ENCODE measurements at places on chromosomes 3 and 15. TPM values are rescaled to one million over a fixed set of nuclear protein-coding genes. Genes with fewer than 3 reads are reported as not detected.
A peak's percentile ranks its signal among the peaks of the same experiment; 100 is the strongest.

The GP5 gene
- not detected for polyA plus RNA-seq

The FOXL2 gene
- polyA plus RNA-seq, result 3.6 TPM

The SLC9C1 gene
- not detected for polyA plus RNA-seq

The SCN11A gene
- polyA plus RNA-seq, result 0.01 TPM

The IGDCC3 gene
- polyA plus RNA-seq, result 0.11 TPM

The ADAMTSL3 gene
- polyA plus RNA-seq, result 0.51 TPM

The CCR2 gene
- polyA plus RNA-seq, result not detected

DNA sequence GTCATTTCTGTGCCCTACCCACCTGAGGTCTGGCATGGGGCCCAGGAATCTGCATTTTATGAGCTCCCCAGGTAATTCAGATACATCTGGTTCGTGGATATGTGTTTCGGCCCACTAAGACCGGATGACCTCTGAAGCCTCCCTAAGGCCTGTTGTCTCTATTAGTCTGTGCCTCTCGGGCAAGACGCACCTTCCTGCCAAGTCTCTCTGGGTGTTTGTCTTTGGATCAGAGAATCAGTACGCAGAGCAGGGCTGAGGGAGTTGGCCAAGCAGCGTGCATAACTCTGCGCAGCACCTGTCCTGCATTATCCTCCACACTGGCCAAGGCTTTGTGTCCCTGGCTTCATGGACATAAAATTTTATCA, 181.0 kb downstream of the THSD4 start:
- DNase-seq, result peak; percentile 59

DNA sequence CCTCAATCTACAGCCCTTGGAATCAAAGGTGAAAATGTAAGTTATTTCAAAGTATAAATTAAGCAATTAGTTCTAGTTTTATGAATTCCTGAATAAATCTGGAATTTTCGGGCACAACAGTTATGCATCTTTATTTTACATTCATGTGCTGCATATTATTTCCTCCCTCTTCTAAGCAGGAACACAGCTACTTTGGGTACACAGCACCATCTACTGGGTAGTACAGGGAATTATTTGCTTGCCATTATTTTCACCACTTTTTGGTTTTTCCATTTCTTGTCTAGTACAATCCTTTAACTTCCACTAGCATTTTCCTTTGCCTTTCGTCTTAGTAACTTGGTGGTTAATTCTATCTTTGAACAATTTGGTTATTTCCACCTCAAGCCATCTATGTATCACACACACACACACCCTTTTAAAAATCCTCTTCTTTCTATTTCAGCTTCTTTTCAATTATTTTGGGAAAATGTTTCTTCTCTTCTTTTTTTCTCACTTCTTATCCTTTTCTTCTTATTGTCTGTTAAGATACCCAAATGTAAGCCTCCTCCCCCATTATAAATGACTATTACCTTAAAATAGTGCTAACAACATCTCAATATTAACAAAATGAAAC, 451.0 kb downstream of the MFSD1 start:
- peak; percentile 68 for DNase-seq

DNA sequence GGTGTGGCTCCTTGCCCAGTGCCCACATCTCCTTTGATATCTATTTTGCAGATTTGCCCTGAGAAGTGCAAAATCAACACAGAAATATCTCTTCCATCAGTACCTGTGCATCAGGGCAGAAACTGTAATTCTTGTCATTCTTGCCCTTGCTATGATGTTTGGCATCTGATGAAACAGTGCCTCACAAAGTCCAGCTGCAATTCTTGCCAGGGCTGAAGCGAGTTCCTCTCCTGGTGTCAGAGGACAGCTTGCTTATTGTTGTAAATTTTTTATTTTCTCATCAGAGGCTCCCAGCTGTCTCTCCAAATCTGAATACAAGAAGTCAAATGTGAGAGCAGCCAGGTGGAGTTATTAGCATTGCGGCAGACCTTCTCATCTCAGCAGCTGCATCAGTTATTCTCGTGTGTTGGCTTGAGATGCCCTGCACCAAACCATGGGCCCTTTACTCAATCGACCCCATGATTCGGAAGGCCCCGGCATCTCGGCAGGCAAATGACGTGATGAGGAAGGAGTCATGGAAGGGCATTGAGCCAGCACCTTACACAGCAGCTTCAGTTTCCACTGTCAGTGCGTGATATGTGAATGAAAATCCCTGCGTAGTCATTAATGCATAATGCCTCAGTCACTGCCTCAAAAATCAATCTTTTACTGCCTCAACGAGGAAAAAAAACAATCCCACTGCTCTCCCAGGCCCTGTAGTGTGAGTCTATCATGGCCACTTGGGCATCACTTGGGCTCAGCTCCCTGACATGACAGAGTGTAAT, 93.4 kb downstream of the CCNL1 start:
- DNase-seq, result no peak

DNA sequence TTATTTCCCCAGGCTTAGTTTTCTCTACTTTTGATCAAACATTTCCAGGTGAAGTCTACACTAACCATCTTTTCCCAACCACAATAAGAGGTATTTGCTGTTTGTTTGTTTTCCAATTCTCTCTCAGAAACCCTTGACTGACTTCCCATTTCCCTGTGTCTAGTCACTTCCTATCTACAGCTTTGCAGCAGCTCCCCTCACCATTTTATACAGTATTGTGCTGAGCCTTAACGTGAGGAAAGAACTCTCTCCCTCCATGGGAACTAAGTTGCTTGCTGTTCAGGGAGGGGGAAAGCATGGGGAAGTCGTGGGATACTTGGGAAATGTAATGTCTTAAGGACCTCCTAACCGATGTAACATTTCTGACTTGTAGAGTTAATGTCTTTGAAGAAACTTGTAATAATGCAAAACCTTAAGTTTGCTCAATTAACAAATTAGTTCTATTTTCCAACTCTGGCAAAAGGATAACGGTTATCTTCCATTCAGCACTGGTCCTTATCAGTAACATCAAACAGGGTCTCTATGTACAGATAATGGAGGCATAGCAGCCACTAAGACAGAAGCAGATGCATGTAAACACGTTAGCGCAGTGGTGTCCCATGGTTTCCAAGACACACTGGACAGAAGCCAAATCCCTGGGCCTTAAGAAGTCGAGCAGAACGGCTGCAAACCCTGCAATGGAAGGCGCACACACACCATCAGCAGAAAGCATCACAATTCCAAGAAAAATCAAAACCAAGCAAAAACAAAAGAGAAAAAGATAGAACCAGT, 39.7 kb downstream of the NPTN start:
- no peak for DNase-seq

DNA sequence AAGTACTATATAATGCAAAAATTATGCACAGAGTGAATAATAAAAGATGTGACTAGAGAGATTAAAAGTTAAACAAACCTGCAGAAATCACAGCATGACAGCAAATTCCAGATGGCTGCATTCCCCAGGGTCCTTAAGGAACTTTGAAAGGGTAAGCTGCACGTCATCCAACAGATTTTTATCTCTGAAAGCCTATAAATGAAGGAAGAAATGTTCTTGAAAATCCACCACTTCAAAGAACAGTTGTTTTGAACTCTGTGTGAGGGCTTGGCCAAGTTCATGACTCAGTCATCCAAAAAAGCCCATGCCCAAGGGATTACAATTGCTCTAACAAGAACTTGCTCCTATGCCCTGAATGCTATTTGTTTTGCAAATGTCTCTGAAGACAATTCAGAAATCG, 603.6 kb downstream of the PLOD2 start:
- DNase-seq, result no peak

- no peak for DNase-seq
Measured at GRCh38 chr3:194051366-194052149, 84.4 kb upstream of the HES1 start.

GRCh38 chr3:104855702-104856101, 511.0 kb upstream of the ALCAM start:
- no peak for DNase-seq

DNA sequence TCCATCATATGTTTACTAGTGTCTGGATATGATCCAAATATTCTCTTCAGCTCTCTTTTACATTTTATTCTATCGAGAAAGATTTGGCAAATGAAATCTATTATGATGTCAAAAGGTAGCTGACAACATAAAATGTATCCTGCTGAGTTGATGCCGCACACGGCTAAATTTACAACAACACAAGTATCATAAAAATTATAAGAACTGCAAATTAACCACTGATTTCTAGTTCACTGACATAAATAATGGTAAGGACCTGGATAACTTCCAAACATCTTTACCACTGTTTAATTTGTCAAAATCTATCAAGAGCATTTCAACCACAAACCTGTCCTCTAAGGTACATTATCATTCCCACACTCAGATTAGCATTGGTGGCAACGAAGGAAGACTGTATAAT, 244.5 kb downstream of the FOXP1 start:
- no peak for DNase-seq

DNA sequence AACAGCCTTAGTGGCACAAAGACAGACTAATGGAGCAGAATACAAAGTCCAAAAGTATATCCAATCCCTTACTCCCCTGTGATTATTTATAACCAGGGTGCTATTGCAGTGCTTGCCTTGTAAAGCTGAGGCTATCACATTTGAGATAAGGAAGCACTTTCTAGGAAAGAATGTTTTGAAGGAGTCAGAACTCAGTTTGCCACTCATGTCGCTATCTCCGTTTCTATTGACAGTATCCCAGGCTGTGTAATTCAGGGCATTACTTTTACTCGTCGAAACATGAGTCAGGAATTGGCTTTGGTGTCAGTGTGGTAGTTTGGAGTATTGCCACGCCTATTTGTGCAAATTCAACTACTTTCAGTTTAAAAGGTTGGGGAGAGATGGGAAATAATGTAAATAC, 78.4 kb downstream of the FBXL2 start:
- DNase-seq, result no peak
